ENCODE measurements at places on chromosomes 3 and 15. TPM values are rescaled to one million over a fixed set of nuclear protein-coding genes. Genes with fewer than 3 reads are reported as not detected.

Gene SLC25A36
- 44.2 TPM for total RNA-seq

Gene GPR27
- 2.6 TPM for total RNA-seq

Gene NTRK3
- total RNA-seq: 0.26 TPM

Gene BLM
- total RNA-seq: 37.0 TPM

Gene GOLGA6L7
- not detected for total RNA-seq

DNA sequence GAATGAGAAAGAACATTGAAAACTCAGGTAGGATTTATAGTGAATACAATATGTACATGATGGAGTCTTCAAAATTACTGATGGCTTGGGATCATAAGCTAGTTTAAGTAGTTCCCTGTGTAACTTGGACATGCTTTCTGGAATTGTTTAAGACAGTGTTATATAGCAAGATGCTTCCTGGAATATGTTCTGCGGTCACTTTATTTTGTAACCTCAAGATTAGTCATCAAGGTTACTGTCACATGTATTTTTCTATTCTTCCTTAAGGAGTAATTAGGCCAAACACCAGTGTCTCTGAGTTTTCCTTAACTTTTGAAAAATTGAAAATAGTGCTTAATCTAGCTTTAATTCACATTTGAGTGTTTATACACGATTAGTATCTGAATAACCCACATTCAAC is 760.3 kb upstream of the ARRDC4 start:
- H3K27ac ChIP-seq: no peak overlapping the region
- no peaks in the 10 kb centered on the region for H3K27me3 ChIP-seq

DNA sequence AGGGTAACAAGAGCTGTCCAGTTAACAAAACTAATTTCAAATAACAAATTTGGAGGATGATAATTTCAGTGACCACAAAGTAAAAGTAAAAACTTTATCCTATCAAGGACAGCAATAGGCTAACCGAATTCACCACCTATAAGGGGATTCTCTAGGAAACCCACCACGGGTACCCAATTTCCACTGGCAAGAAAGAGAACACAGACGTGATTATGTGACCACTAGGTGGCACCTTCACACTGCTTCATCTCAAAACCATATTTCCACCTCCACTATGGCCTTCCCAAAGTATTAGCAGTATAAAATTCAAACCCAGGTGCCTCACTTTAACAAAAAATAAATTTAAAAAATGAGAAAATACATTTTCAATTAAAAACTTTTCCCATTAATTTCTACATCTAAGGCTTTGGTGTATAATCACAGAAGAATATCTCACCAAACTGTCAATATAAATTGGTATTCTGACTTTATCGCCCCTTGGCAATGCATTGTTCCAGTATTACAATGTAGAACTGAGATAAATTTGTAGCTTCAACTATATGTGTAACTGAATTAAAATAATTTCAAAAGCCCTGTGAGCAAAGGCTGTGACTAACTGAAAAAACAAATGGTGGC is 96.5 kb downstream of the FSIP1 start:
- no peaks in the 10 kb centered on the region for H3K27me3 ChIP-seq
- DNase-seq: peak; percentile 26
- no peaks in the 10 kb centered on the region for H3K36me3 ChIP-seq

DNA sequence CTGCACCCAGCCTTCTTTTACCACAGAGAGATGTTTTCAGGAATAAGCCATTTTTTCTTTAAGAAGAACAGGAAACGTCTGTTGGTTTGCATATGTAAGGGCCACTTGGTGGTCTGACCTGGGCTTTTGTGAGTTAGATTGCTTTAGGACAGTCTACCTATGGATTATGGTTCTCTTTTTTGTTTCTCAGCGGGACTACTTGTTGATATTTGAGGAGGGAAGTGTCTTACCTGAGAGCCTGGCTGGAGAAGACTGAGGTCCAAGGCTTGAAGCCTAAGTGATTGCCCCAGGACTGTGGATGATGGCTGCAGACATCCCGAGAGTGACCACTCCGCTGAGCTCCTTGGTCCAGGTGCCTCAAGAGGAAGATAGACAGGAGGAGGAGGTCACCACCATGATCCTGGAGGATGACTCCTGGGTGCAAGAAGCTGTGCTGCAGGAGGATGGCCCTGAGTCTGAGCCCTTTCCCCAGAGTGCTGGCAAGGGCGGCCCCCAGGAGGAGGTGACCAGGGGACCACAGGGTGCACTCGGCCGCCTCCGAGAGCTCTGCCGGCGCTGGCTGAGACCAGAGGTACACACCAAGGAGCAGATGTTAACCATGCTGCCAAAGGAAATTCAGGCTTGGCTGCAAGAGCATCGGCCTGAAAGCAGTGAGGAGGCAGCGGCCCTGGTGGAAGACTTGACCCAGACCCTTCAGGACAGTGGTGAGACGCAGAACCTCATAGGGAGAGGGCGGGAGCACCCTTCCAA is 3.0 kb downstream of the ZSCAN2 start:
- H3K4me3 ChIP-seq: no peak overlapping the region
- H3K4me1 ChIP-seq: peaks cover 32% of the 10 kb centered on the region
- no peak for DNase-seq
- H3K27ac ChIP-seq: no peak overlapping the region
- H3K27me3 ChIP-seq: no peaks in the 10 kb centered on the region

DNA sequence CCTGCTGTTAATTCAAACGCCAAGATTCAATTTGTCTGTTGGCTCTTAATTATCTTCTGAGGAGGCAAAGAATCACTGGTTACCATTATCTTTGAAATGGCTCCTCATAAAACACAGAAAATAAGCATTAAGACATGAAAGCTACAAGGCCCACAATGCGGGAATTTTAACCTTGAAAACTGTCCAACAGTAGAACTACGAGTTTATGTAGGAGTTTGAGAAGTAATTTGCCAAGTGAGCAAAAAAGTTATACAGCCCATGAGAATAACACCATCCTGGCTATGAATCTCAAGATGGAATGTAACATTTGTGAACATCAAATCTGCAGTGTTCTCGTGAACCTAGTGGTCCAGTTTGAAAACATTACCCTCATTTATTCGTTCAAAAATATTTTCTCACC is 172.5 kb downstream of the ALDH1A2 start:
- no peak overlapping the region for H3K27ac ChIP-seq
- no peak for DNase-seq
- H3K36me3 ChIP-seq: no peaks in the 10 kb centered on the region
- no peak overlapping the region for H3K4me3 ChIP-seq
- no peaks in the 10 kb centered on the region for H3K27me3 ChIP-seq

DNA sequence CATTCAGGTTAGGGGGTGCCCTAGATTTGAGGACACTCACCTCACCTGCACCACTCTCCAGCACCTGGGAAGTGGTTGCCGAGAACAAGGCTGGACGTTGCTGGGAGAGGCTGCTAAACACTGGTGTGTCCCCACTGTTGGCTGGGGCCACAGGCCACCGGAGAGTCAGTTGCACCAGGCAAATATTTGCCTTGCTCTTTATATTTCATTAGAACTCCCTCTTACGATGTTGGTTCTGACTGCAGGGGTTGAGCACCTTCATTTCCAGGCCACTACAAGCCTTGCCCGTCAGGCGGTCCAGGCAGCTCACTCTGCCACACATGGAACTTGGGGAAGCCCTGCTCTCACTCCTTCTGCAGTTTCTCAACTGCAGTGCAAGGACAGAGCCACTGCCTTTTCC is 30.7 kb downstream of the HCN4 start:
- no peaks in the 10 kb centered on the region for H3K4me1 ChIP-seq
- H3K4me3 ChIP-seq: no peak overlapping the region
- H3K36me3 ChIP-seq: no peaks in the 10 kb centered on the region
- no peak for DNase-seq
- H3K27ac ChIP-seq: no peak overlapping the region

DNA sequence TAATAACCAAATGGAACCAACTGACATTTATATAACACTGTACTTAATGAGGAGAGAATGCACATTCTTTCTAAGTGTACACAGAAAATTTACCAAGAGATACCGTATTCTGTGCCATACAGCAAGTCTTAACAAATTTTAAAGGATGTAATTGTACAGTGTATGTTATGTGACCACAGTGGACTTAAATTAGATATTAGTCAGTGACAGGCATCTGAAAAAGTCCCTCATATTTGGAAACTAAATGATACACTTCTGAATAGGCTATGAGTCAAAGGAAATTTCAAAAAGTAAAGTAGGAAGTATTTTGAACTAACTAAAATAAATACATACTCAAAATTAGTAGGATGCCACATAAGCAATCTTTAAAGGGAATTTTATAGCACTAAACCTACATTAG is 59.6 kb upstream of the P3H2 start:
- no peaks in the 10 kb centered on the region for H3K36me3 ChIP-seq
- no peak overlapping the region for H3K27ac ChIP-seq
- H3K4me3 ChIP-seq: no peak overlapping the region
- no peaks in the 10 kb centered on the region for H3K4me1 ChIP-seq

DNA sequence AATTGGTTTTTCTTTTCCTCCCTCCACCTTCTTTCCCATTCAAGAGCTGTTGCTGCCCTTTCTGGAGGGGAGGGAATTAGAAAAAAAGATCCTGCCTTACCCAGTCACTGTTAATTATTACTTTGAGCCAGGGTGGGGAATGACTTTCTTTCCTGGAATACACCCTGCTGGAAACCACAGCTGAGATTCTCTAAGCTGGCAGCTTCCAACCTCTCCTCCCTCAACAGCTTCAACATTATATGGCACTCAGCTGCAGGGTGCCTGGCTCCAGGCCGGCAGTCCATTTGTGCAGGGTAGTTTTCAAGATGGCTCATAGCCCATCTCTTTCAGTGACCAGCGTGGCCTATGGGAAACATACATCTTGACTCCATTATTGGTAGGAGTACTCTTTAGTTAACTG is 105.8 kb downstream of the UBE3A start:
- no peaks in the 10 kb centered on the region for H3K27me3 ChIP-seq
- H3K27ac ChIP-seq: no peak overlapping the region
- no peak overlapping the region for H3K4me3 ChIP-seq
- DNase-seq: no peak
- peaks cover 6% of the 10 kb centered on the region for H3K36me3 ChIP-seq

DNA sequence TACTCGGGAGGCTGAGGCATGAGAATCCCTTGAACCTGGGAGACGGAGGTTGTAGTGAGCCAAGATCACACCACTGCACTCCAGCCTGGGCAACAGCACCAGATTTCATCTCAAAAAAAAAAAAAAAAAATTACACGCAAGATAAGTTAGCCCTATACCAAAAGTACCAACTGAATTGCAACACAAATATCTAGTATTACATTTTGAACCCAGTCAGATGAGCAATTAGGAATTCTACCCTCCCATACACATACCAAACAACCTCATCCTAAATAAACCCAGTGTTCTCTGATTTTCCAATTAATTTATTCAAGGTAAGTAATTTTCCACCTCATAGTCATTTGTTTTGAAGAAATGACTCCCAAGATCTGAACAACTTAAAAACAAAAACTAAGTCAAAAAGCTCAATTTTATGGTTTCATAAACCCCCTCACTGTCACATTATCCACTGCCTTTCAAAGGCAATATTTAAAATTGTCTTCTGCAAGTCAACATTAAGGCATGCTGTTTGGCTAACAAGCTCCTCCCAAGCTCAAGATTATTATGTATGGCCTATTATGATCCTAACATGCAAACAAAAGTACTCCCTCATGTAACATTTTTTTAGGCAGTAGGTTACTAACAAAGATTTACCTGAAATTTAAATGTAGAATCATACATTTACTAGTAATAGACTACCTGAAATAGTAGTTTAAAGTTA is 4.5 kb downstream of the RAF1 start:
- peaks cover 60% of the 10 kb centered on the region for H3K4me1 ChIP-seq
- H3K36me3 ChIP-seq: peaks cover 4% of the 10 kb centered on the region
- no peak for DNase-seq
- no peak overlapping the region for H3K27ac ChIP-seq
- H3K4me3 ChIP-seq: no peak overlapping the region
- no peaks in the 10 kb centered on the region for H3K27me3 ChIP-seq

- H3K4me3 ChIP-seq: no peak overlapping the region
- no peaks in the 10 kb centered on the region for H3K27me3 ChIP-seq
- H3K27ac ChIP-seq: no peak overlapping the region
- no peak for DNase-seq
- no peaks in the 10 kb centered on the region for H3K36me3 ChIP-seq
- H3K4me1 ChIP-seq: no peaks in the 10 kb centered on the region
Measured at GRCh38 chr15:50549326-50549725, 2.9 kb upstream of the USP50 start.

DNA sequence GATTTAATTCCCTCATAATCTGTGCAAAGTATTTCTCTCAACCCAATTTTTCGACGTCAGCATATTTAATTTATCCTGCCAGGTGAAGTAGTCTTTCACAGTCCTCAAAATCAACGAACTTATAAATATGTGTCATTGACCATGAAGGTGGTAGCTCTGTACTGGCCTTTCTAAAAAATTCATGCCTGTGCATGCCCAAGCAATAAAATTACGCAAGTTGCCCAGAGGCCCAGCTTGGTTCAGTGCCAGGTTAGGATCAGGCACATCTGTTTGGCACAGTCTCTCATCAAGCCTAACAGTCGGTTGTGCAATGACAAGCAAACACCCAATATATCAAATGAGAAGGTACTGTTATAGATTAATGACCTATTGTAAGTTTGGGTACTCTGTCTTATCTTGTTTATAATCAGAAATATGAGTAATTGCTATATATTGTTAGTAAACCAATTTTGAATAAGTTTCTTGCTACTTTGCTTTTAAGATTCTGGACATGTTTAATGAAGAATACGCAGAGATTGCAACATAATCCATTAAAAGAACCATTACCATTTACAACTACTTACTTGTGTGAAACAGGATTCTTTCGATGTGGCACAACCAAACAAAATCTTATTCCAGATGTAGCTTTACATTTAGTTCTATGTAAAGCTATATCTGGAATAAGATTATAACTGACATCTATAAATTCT is 159.0 kb upstream of the IL12A start:
- H3K36me3 ChIP-seq: no peaks in the 10 kb centered on the region
- DNase-seq: no peak
- no peak overlapping the region for H3K27ac ChIP-seq
- no peak overlapping the region for H3K4me3 ChIP-seq
- no peaks in the 10 kb centered on the region for H3K27me3 ChIP-seq

DNA sequence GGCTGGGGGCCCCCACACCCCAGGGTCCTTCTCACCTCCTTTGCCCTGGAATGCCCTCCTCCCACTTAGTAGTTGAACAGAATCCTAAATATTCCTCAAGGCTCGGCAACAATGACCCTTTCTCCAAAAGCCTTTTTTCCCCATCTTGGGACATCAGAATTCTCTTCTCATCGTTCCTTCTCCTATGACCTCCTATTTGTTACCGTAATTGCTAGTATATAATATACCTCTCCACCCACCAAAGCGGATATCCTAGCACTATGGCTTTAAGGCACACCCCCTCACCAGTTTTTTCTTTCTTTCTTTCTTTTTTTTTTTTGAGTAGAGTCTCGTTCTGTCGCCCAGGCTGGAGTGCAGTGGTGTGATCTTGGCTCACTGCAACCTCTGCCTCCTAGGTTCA is 16.8 kb downstream of the HDAC11 start:
- no peak overlapping the region for H3K4me3 ChIP-seq
- H3K4me1 ChIP-seq: no peaks in the 10 kb centered on the region
- H3K27ac ChIP-seq: no peak overlapping the region
- no peaks in the 10 kb centered on the region for H3K36me3 ChIP-seq

GRCh38 chr15:45121706-45122417 is 7.7 kb downstream of the DUOXA2 start:
- peaks cover 24% of the 10 kb centered on the region for H3K27me3 ChIP-seq
- no peak overlapping the region for H3K27ac ChIP-seq
- no peaks in the 10 kb centered on the region for H3K36me3 ChIP-seq

GRCh38 chr3:24435584-24435983 is 59.1 kb downstream of the THRB start:
- DNase-seq: no peak
- no peak overlapping the region for H3K4me3 ChIP-seq
- no peaks in the 10 kb centered on the region for H3K4me1 ChIP-seq
- H3K27me3 ChIP-seq: no peaks in the 10 kb centered on the region

GRCh38 chr3:68893600-68894239 is 38.6 kb downstream of the TAFA4 start:
- no peaks in the 10 kb centered on the region for H3K36me3 ChIP-seq
- no peaks in the 10 kb centered on the region for H3K4me1 ChIP-seq
- no peak overlapping the region for H3K27ac ChIP-seq
- no peak overlapping the region for H3K4me3 ChIP-seq
- no peaks in the 10 kb centered on the region for H3K27me3 ChIP-seq

Data from CD8-positive, alpha-beta memory T cell (primary cell).